Colonic mucosa (tissue), 4 donors: ENCODE measurements at places on chromosomes 11 and 22. TPM values are rescaled to one million over a fixed set of nuclear protein-coding genes. Genes with fewer than 3 reads are reported as not detected.

Gene STIM1
- total RNA-seq = 56.8 TPM

Gene UBQLNL
- total RNA-seq = not detected

Gene OSBP2
- total RNA-seq = 3.2 TPM

Gene HTR3A
- not detected for total RNA-seq

Gene MS4A3
- not detected for total RNA-seq

Gene GALNT18
- 3.6 TPM for total RNA-seq

Gene C11orf65
- 0.50 TPM for total RNA-seq

Gene CCDC86
- 10.9 TPM for total RNA-seq

GRCh38 chr22:41838842-41839618, 6.1 kb downstream of the SREBF2 start:
- DNase-seq = no peak

DNA sequence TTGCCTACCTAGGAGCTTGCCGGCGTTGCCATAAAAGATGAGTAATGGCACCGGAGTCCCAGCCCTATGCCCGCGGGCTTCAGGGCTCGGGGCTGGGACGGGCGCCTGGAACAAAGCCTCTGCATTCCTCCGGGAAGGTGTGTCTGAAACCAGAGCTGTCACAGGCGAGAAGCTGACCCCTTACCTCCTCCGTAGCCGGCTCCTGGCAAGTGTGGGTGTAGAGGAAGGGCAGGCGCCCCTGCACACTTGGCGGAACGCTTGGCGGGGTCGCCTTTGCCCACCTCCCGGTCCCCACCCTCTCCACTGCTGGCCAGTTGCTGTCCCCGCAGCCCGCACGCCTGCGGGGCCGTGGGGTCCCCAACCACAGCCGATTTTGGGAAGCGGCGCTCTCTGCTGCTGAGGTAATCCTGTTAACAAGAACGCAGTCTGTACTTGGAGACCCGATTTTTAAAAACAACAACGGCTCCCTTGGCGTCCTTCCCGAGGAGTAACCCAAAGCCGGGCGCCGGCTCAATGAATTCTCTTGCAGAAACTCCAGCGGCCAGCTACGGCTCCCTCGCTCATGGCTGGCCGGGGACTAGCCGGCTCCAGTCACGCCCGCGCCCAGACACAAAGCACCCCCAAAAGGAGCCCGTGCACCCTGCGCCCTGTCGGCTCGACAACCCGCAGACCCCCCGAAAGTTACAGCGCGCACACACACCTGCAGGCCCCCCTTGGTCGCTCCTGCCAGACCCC, 89.2 kb downstream of the PLEKHA7 start:
- peak; percentile 86 for DNase-seq

- no peak for DNase-seq
These were observed 2.9 kb downstream of the CSNK1E start for GRCh38 chr22:38314051-38314932.

GRCh38 chr11:65083134-65083833, 556 bp downstream of the CDCA5 start:
- no peak for DNase-seq

DNA sequence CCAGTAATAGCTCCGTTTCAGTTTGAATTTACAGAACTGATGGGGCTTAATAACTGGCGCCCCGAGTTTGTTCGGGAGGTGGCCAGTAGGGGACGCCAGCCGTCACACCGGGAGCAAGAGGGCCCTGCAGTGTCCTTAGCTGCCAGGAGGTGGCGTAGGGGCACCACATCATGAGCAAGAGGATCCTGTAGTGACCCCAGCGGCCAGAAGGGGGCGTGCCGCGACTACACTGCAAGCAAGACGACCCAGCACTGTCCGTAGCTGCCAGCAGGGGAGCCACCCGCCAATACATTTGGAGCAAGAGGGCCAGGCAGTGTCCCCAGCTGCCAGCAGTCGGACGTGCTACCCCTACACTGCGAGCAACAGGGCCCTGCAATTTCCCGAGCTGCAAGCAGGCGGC, 663.7 kb upstream of the B3GAT1 start:
- peak; percentile 53 for DNase-seq

GRCh38 chr22:46025225-46025972, 48.4 kb upstream of the WNT7B start:
- no peak for DNase-seq

DNA sequence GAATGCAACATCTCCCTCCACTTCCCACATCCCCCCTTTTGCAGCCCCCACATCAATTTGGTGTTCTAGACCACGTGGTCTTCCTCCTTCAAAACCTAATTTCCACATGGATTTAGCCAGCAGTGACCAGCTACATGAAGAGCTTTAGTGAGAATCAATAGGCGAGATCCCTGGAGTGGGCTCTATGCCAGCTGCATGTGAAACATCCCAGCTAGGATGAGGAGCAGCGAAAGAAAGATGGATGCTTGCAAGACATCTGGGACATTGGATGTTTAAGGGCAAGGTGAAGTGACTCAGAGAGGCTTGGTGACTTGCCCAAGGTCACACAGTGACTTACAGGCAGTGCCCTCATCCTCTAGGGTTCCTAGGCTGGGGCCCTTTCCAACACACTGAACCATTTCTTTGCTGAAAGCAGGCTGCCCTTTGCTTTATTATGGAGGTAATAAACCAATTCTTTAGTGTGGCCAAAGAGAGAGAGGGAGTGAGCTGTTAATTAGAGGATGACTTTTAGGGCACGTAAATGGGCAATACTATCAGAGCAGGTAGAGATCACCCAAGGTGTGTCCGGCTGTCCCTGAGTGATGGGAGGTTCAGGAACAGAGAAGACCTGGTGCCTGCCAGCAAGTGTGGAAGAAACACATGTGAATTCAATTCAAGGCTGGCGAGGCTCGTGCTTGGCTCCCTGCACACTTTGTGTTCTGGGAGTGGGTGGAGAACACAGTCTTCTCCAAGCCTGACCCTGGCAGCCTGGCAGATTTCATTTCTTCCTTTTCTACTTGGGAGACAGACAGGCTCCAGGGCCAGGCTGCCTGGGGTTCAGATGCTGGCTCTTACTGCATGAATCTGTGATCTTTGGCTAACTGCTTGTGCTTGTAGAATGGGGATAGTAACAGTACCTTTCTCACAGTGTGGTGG, 24.0 kb downstream of the TSPAN18 start:
- DNase-seq = no peak

DNA sequence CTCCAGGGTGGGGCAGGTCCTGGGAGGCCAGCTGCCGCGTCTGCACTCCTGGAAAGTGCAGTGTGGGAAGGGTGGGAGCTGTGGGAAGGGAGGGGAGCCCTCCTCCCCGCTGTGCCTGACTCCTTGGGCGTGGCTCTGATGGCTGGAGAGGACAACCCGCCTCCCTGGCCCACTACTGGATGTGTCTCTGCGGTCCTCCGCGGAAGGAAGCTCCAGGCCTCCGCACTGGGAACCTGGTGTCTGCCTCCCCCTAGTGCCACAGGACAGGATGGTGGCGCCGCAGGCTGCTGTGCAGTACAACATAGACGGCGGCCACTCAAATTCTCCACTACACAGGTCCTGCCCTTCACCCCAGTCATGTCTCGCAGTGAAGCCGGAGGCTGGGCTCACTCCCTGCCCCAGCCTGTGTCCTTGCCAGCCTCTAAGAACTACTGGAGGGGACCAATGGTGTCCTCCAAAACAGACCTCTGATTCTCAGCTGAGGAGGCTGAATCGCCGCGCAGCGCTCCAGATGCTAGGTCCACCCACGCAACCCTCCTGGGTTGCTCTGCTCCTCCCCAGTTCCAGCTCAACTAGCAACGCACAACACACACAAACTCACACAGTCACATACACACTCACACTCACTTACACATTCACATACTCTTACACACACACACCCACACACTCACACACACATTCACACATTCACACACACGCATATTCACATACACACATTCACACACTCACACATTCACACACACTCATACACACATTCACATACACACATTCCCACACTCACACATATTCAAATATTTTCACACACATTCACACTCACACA, 12.4 kb upstream of the DSCAML1 start:
- peak; percentile 77 for DNase-seq

DNA sequence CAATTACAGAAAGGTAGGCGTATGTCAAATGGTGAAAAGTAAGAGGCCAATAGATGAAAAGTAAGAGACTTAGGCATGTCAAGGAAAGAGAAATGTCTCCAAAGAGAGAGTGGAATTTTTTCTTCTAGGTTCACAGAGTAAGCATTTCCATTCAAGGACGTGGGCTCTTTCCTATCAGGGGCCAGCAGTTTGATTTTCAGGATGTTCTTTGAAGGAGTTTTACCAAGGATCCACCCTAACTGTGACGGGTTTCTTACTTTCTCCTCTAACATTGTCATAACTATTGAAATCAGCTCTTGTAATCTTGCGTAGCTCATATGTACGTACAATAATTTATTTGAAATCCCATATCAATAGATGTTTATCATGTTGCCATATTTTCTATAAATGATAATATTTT, 2112.2 kb upstream of the RAG2 start:
- no peak for DNase-seq

- DNase-seq = no peak
These were observed 80.2 kb downstream of the PLEKHA7 start for GRCh38 chr11:16933756-16934603.

DNA sequence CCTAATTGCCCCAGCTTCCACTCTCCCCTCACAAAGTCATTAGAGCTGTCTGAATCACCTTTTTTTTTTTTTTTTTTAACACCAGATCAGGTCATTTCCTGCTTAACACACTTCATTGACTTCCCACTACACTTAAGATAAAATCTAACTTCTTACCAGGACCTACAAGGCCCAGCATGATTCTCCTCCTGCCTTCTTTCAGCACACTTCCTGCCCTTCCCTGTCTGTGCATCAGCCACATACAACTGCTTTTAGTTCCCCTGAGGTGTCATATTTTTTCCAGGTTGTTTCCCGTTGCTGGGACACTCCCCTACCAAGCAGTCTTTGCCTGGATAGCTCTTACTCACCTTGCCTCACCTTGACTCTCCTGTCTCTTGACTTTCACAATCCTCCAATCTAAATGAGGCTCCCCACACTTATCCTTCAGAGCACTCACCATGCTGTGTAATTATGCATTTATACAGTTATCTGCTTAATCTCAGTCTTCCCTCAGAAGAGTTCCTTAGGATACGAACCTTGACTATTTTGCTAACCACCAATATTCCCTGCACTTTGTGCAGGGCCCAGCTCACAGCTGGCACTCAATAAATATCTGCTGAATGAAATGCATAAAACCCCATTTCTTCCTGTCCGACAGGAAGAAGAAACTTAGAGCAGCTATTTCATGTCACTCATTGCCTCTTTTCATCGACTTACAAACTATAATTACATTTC, 96.6 kb upstream of the AKIP1 start:
- DNase-seq = peak; percentile 40

GRCh38 chr22:44286646-44287045, 26.1 kb downstream of the SHISAL1 start:
- no peak for DNase-seq
